ENCODE measurements at places on chromosomes 12 and 14. TPM values are rescaled to one million over a fixed set of nuclear protein-coding genes. Genes with fewer than 3 reads are reported as not detected.

GRCh38 chr14:26527095-26527494 is 70.7 kb downstream of the NOVA1 start:
- no peak for DNase-seq
- peaks cover 12% of the 10 kb centered on the region for H3K4me1 ChIP-seq
- H3K36me3 ChIP-seq = peaks cover 4% of the 10 kb centered on the region
- H3K4me3 ChIP-seq = no peak overlapping the region
- H3K27me3 ChIP-seq = no peaks in the 10 kb centered on the region

DNA sequence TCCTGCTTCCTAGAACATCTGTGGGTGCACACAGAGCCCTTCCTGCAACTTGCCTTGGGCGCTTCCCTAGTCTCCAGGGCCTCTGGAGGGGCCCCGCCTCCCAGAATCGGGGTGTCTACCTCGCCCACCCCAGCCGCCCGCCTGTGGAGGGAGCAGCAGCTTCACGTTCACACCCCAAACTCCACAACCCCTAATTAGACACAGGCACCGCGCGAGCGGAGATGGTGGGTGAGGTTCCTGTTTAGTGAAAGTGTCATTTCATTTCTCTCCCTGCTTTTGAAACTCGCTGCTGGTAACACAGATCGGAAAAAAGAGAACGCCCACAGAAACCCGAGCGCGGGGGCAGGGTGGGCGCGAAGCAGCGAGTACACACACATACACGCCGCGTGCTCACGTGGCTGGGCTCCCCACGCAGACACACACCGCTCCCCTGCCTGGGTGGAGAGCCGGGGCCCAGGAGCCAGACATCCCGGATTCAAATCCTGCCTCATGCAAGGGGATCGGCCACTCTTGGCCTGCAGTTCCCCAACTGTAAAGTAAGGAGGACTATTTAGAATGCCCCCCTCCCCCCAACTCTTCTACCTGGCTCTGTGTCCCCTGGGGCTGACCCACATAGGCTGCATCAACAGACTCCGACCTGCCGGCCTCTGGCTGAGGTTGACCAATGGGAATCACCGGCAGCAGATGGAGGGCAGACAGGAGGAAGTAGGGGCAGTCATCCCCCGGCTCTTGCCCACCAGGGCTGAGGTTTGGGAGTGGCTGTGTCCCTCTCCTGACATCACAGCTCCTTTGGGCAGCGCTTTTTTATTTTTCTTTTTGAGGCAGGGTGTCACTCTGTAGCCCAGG is 79.2 kb upstream of the NCOR2 start:
- no peak overlapping the region for H3K27ac ChIP-seq
- no peaks in the 10 kb centered on the region for H3K27me3 ChIP-seq
- no peak for DNase-seq
- H3K4me3 ChIP-seq = no peak overlapping the region
- peaks cover 18% of the 10 kb centered on the region for H3K4me1 ChIP-seq
- H3K36me3 ChIP-seq = no peaks in the 10 kb centered on the region

GRCh38 chr14:56598519-56598918 is 18.9 kb downstream of the TMEM260 start:
- H3K4me1 ChIP-seq = no peaks in the 10 kb centered on the region
- H3K27me3 ChIP-seq = no peaks in the 10 kb centered on the region
- H3K27ac ChIP-seq = no peak overlapping the region
- H3K36me3 ChIP-seq = peaks cover 12% of the 10 kb centered on the region

DNA sequence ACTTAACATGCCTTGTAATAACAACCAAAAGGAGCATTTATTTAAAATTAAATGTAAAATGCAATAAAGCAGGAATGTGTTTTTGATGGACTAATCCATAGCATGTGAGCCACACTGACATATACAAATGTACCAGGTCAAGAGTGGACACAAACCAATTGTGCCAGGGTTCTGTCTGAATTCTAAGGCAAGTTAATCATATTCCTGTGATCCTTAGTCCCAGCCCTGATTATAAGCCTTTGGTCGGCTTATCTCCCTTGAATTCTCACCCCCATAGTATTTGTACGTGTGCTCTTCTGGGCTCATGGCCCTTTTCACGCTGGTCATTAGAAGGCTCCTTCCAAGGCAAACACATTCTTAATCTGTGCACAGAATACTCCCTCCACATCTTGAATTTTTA is 10.6 kb upstream of the SRSF5 start:
- no peak overlapping the region for H3K27ac ChIP-seq
- H3K27me3 ChIP-seq = no peaks in the 10 kb centered on the region
- H3K4me1 ChIP-seq = peaks cover 11% of the 10 kb centered on the region
- no peaks in the 10 kb centered on the region for H3K36me3 ChIP-seq

- H3K27me3 ChIP-seq = no peaks in the 10 kb centered on the region
- no peak for DNase-seq
- no peaks in the 10 kb centered on the region for H3K36me3 ChIP-seq
- no peak overlapping the region for H3K27ac ChIP-seq
- no peaks in the 10 kb centered on the region for H3K4me1 ChIP-seq
Measured at GRCh38 chr14:26738571-26738970, 140.7 kb upstream of the NOVA1 start.

- no peaks in the 10 kb centered on the region for H3K4me1 ChIP-seq
- H3K4me3 ChIP-seq = no peak overlapping the region
- H3K36me3 ChIP-seq = no peaks in the 10 kb centered on the region
Measured at GRCh38 chr14:86766469-86766868, 1226.5 kb downstream of the GALC start.

DNA sequence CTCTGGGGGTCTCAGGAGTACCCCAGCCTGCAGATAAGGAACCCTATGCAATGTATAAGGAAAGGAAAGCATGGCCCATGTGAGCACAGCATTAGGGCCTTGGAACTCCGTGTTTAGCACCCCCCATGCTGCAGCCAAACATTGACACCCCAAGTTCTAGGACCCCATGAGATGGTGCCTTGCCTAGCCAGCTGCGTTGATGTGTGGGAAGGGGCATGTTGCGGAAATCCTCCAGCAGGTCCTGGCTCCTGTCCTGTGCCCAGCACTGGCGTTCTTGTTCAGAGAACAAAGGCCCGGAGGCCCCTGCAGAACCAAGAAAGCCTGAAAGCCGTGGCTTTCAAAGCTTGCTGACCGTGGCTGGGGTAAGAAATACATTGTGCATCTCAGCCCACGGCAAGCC is 99.4 kb upstream of the DIO3 start:
- no peak overlapping the region for H3K27ac ChIP-seq
- H3K27me3 ChIP-seq = peaks cover 32% of the 10 kb centered on the region
- no peak for DNase-seq
- peaks cover 7% of the 10 kb centered on the region for H3K4me1 ChIP-seq

DNA sequence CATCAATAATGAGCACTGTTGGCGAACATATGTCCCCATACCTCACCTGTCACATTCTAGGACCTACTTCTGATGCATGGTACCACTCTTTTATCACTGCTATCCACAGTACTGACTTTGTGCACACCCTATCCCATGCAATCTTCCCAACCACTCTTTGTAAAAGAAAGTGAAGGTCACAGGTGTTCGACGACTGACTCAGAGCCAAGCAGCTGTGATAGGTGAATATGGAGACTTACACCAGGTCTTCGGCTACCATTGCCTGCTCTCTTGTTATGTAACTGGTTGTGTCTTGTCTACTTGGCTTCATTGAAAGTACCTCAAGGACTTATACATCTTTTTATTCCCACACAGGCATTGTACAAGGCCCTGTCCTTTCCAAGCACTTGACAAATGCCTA is 169.0 kb downstream of the ANO2 start:
- H3K27ac ChIP-seq = no peak overlapping the region
- H3K4me1 ChIP-seq = peaks cover 7% of the 10 kb centered on the region
- no peaks in the 10 kb centered on the region for H3K36me3 ChIP-seq
- no peak overlapping the region for H3K4me3 ChIP-seq
- no peak for DNase-seq
- peaks cover 38% of the 10 kb centered on the region for H3K27me3 ChIP-seq

DNA sequence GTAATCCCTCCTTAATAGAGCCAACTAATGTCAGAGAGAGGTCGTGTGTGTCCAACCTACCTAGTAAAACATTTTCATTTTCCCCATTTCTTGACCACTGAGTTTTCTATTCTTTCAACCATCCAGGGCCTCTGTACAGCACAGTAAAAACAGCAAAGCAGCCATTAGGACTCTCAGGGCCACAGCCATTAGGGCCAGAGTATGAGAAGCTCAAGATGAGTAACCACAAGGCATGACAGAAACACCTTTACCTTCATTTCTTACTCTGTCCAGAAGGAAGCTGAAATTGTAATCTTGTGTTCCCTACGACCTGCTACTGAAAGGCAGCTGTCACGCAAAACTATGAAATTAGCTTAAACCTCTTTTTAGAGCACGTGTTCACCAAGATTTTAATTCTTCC is 2.3 kb downstream of the SPPL3 start:
- no peaks in the 10 kb centered on the region for H3K27me3 ChIP-seq
- peaks cover 33% of the 10 kb centered on the region for H3K36me3 ChIP-seq
- no peak for DNase-seq
- peak overlapping the region; percentile 94 for H3K27ac ChIP-seq
- peak overlapping the region; percentile 100 for H3K4me3 ChIP-seq

DNA sequence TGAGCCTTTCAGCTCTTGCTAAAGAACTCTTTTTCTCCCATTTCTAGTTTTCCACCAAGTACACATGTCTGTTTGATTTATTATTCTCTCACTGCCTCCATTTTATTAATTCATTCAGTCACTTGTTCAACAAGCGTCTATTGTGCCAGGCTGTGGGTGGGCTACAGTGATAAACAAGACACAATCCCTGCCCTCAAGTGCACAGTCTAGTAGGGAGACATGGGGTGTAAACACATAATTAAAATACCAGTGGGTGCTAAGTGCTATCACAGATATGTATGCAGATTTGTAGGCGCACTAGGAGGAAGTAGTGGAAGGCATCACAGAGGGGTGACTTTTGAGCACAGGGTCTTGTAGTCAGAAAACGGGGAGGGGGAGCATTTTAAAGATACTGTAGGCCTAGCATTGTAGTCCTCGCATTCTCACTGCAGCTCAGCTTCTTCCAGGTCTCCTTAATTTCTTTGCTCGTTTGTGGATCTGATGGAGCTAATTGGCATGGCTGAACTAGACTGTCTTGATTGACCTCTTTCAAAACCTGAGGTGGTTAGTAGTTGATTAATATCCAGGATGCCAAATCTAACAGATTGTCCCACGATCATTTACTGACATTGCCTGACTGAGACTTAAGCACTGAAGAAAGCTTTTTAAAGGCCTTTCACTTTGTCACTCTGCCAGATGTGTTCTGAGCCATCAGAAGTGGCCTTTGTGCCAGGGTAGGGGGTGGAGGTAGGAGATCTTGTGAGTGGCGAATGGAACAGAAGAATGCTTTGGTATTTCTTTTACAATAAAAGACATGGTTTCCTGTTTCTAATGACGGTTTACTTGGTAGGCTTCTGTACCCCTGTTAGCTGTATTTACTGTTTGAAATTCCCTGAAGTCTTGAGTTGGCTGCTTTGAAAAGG is 116.9 kb downstream of the DIP2B start:
- H3K4me3 ChIP-seq = peak overlapping the region; percentile 6
- H3K4me1 ChIP-seq = peaks cover 44% of the 10 kb centered on the region
- DNase-seq = no peak
- no peaks in the 10 kb centered on the region for H3K27me3 ChIP-seq
- peak overlapping the region; percentile 17 for H3K27ac ChIP-seq

GPR132 gene
- 0.24 TPM for total RNA-seq

RDH12 gene
- 2.6 TPM for total RNA-seq

FLRT2 gene
- 127 TPM for total RNA-seq
